ENCODE measurements at places on chromosomes 4 and X. TPM values are rescaled to one million over a fixed set of nuclear protein-coding genes. Genes with fewer than 3 reads are reported as not detected.

GRCh38 chr4:88619971-88620370 is 27.7 kb downstream of the HERC3 start:
- no peak for DNase-seq

- DNase-seq = no peak
These were observed 61.3 kb upstream of the NFKB1 start for GRCh38 chr4:102439812-102440211.

- peak; percentile 81 for DNase-seq
These were observed 54.8 kb downstream of the C4orf51 start for GRCh38 chr4:145734576-145735346.

Gene DSPP
- not detected for total RNA-seq

DNA sequence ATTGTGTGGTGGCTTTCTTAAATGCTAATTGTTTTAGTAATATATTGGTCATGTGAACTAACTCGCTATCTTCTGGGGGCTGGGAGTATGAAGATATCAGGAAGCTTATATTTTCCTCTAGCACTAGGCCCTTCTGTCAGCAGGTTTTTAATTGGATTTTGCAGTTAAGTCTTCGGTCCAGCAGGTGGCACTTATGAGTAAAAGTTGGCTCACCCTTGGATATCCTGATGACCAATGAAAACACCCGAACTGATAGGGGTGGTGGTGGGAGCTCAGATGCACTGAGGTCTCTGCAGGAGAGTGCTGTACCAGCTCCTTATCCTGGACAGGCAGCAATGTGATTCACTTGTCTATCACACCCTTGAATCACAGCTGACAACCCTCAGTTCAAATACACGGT is 1365.8 kb upstream of the DIAPH2 start:
- no peak for DNase-seq

- no peak for DNase-seq
These were observed 1805.3 kb downstream of the PCDH7 start for GRCh38 chr4:32525420-32525819.

DNA sequence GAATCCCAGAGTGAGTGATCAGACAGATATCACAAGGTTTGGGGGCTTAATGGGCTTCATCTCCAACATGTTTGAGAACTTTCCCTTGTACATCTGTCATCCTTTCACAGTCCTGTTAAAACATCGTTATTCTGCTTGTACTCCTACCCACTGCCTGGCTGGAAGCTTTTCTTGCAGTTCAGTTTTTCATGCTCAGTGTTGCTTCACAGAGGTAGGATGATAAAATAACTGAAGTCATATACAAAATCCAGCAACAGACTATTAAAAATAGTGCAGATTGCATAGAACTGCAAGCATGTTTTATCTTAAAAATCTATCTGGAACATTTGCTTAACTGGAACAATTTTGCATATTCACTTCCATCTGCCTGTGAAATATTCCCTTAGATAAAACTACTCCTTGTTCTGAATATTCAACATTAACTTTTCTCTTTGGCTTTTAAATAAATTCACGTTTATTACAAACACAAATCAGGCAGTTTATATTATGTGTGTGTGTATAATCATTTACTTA is 579.6 kb upstream of the IGFBP7 start:
- DNase-seq = no peak

- no peak for DNase-seq
These were observed 409.3 kb upstream of the CPEB2 start for GRCh38 chr4:14592950-14593349.

DNA sequence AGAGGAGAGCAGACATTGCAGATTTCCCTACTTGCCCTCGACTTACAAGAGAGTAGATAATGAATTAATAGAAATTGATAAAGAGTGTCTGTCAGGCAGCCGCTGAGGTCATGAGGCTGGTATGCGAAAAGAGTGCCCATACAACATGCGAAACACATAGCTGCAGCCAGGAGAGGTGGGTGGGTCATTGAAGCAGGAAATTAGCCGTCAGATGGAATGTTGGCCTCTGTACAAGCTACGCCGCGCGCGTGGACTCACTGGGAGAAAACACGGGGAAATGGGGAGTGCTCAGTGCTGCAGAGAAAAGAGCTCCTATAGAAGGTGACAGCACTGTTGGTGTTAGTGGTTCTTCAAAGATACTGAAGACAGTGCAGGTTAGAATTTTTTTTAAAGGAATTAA is 125.1 kb downstream of the RAPGEF2 start:
- peak; percentile 82 for DNase-seq

Gene PDLIM3
- 127 TPM for total RNA-seq

- DNase-seq = no peak
These were observed 38.1 kb upstream of the GJB1 start for GRCh38 chrX:71184803-71185495.

- DNase-seq = no peak
These were observed 986.3 kb downstream of the STIM2 start for GRCh38 chr4:27846951-27847350.

GRCh38 chr4:75432683-75433082 is 81.5 kb downstream of the RCHY1 start:
- DNase-seq = no peak

Gene HELT
- total RNA-seq = not detected

GRCh38 chr4:16617011-16617410 is 281.4 kb downstream of the LDB2 start:
- DNase-seq = no peak

GRCh38 chrX:16466640-16467432 is 183.1 kb upstream of the S100G start:
- no peak for DNase-seq

DNA sequence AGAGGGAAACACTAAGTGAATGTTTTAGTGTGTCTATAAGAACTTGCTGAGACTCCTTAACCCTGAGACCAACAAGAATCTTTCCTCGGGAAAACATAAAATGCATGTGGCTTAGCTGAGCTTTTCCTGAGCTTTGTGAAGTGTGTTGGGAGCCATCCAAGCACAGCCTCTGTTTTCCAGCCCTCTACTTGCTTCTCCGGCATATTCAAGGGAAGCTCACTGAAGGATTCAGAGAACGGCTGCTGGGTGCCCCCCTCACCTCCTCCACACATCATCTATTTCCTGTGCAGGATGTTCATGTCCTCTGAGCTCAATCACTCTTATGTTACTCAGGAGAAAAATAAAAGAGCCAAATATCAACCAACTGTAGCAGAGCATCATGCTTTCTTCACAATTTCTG is 492.1 kb downstream of the IL15 start:
- DNase-seq = no peak

- no peak for DNase-seq
These were observed 1.3 kb downstream of the SLC9A7 start for GRCh38 chrX:46757593-46757992.

Gene SOX3
- total RNA-seq = not detected
